ENCODE measurements at places on chromosomes 3 and 15.

DNA sequence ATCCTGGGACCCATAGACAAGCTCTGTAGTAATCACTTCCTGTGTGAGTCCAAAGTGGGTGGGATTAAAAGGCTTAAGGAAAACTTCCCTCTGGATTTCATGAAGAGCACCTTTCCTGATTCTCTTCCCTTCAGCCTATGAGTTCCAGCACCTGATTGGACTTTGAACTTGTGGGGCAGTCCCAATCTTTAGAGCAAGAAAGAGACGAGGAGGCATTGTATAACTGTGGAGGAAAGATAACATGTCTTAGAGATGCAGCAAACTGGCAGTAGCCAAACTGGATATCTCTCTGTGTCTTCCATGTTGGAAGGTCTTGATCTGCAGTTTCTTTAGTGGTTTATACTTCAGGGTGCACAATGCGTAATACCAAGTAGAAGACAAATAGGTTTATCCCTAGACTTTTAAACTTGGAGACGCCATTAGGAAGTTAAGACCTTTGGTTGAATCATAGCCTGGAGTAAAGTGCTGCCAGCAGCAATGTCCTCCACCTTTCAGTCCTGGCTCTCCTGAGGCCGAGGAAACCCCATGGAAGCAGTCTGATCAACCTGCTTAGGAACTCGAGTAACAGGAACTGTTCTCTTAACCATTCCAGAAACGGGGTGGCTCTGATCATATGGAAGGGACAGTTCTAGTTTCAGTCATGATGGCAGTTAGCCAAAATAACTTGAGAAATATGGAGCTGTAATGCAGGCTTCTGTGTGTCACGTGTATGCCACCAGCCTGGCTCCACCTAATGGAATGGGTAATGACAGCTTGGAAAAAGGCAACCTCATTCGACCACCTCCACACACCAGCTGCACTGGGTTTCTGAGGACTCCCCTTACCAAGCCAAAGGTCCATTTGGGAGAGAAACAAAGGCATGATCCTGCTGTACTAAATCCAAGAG, 4.7 kb downstream of the EIF1B start:
- no peak for DNase-seq

- no peak for DNase-seq
Measured at GRCh38 chr3:111608383-111608782, 13.2 kb upstream of the ZBED2 start.

- no peak for DNase-seq
Measured at GRCh38 chr3:142013326-142013980, 135.9 kb downstream of the TFDP2 start.

DNA sequence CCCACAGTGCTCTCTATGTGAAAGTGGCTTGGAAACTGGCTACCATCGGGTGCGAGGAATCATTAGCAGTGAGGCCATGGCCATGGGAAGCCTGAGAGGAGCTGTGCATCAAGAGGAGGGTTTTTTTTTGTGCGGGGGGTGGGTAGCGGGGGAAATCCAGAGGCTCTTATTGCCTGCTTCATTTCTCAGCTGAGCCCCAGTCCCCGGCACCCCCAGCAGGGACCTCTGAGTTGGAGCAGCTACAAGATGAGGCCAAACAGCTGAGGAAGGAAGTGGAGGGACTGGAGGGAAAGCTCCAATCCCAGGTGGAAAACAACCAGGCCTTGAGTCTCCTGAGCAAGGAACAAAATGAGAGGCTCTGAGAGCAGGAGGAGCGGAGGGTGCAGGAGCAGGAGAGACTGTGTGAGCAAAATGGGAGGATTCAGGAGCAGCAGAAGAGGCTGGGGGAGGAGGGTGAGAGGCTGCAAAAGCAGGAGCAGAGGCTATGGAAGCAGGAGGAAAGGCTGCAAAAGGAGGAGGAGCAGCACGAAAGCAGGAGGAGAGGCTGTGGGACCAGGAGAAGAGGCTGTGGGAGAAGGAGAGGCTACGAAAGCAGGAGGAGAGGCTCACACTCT, 76.7 kb downstream of the ADAMTS7 start:
- DNase-seq: no peak

GRCh38 chr3:127606981-127607595, 8.9 kb downstream of the MCM2 start:
- no peak for DNase-seq

GRCh38 chr3:71524672-71525071, 58.9 kb downstream of the FOXP1 start:
- no peak for DNase-seq

- no peak for DNase-seq
Measured at GRCh38 chr15:51696566-51696965, 15.3 kb downstream of the SCG3 start.

DNA sequence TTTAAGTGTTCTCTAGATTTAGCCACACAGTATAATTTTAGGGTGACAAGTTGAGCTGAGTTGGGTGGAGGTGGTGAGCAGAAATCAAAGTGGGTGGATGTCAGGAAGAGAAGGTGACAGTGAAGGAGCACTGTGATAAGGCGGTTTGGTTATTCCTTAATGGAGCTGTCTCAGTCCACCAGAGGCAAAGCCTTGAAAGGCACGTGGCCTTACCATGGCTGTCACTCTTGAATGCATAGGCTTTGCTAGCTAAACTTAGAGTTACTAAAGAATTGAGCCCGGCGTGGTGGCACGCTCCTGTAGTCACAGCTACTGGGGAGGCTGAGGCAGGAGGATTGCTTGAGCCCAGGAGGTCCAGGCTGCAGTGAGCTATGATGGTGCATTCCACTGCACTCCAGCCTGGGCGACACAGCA, 560 bp upstream of the TTLL13 start:
- no peak for DNase-seq

DNA sequence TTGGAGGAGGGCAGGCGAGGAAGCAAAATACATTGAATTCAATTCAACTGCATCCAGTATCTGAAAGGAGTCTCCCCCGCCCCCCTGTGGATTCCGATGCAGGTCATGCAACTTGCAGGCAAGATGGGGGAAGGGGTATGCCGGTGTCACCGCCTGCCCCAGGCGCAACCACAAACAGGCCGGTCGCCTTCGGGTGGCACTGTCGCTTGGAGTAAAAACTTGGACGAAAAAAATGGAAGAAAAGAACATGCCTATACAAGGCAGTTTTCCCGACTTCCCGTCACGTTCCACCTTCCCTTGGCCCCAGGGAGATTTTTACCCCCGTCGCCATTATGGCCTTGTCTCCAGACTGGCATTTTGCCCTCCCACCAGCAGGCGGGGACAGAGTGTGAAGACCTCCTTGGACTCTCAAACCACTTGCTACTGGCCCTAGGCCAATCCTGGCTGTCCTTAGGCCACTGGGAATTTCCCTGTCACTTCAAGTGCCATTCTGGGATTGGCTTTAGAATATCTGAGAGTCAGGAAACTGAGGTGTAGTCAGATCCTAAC, 1.6 kb upstream of the NTRK3 start:
- DNase-seq: no peak

GRCh38 chr15:32856753-32857152, 138.9 kb downstream of the GREM1 start:
- no peak for DNase-seq

DNA sequence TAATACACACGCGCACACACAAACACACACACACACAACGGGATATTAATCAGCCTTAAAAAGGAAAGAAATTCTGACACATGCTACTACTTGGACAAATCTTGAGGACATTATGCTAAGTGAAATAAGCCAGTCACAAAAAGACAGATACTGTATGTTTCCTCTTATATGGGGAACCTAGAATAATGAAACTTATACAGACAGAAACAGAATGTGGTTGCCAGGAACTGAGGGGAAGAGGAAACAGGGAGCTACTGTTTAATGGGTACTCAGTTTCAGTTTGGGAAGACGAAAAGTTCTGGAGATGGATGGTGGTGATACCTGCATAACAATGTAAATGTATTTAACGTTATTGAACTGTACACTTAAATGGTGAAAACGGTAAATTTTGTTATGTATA, 20.2 kb downstream of the ICE2 start:
- no peak for DNase-seq

DNA sequence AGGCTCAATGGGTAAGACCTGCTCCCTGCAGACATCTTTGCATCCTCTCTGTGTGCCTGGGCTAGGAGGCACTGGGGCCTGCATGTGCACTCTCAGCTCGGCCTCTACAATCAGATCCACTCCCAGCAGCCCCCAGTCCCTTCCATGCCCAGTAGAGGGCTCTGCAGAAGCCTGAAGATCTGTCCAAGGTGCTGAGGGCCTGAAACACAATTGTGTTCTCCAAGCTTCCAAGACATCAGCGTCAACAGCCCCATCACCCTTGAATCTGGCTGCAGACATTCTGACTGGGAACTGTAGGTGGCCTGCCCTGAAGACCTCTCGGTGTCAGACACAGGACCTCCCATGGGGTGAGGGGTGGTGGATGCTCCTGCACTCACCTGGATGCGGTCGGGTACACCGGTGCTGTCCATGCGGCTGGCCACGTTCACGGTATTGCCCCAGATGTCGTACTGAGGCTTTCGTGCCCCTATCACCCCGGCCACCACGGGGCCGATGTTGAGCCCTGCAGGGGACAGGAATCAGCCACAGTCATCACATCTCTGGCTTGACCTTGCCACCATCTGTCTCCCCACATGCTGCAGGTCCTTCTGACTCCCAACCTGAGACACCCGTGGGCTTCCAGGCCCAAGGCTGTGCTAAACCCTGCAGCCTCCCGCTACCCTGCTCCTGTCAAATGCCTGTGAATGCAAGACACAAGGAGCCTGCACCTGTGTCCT, 84.7 kb downstream of the SEC22A start:
- DNase-seq: peak; percentile 3

GRCh38 chr3:159555205-159555604, 433.4 kb upstream of the IL12A start:
- DNase-seq: no peak

DNA sequence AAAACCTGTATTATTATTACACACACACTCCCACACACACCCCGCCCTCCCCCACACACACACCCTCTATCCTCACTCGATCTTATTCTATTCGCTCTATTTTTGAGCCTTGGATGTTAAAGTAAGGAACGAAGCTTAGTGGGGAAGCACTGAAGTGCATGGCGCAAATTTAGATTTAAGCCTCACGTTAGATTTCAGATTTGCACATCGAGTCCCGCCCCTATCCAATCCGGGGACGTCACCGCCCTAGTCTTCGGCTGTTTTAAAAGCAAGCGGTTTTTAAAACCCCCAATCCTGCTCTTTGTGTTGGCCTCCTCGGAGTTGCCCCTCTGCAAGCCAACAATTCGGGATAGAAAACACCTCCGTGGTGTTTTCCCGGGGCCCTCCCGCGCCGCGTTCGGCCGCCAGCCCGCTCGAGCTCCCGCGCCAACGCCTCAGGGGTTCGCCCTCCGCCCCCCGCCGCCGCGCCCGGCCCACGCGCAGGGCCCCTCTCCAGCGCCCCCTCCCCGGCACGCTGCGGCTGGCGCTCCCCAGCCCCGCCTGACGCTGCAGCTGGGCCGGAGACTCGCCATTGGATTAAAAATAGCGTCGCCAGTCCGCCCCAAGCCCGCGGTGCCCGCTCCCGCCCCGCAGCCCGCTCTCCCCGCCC, at the start of gene USP13:
TSS of gene USP13 (plus strand) at position 594 of the 649 bp plus-strand sequence. CDS start 186 bp downstream, outside the sequence.
- DNase-seq: peak; percentile 42

GRCh38 chr3:197212290-197212689, 86.1 kb downstream of the DLG1 start:
- DNase-seq: no peak

DNA sequence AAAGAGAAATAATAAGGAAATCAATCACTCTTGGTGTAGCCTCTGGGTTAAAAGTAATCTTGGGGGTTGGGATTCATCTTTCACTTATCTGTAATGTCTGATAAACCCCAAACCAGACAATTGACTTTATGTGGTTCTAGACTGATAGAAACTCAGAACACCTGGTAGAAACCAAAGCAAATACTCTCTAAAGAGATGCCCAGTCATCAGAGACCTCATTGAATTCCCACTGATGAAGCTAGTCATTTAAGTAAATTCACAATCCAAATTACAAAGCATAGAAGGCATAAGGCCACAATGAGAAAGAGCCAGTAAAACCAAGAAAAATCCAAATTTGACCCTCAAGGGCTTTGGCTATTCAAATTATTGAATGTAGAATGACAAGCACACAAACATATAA, 250.6 kb downstream of the MBNL1 start:
- no peak for DNase-seq

DNA sequence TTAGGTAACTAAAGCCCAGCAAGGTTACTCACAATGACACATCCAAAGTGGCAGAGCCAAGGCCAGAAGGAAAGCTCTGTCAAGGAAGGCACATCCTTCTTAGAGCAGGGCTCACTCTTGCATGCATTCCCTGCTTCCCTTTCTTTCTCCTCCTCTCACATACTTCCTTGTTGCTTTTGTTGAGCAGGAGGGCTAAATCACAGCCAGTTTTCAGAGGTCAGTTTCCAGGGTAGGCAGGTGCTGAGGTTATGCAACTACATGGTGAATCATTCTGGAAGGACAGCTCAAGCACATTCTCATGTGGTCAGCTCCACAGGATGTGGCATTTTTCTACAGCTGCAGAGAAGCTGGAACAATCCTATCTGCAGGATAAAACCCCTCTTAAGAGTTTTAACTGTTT, 275.6 kb downstream of the ZNF621 start:
- no peak for DNase-seq

DNA sequence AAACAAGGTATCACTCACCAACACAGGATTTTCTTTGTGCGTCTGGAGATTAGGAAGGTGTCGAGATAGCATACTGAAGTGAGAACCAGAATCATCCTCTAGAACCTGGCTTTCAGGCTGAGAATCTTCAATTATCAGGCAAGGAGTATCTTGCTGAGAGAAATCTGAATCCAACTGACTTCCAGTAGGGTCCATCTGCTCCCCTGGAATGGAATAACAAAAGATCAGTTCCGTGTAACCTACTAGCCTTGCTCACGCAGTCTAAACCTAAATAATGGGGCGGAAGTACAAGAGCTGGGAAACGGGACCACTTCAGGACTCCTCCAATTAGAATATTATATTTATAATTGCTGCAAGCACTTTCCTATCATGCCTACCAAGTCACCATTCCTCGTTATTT, 690 bp downstream of the TP53BP1 start:
- DNase-seq: no peak

DNA sequence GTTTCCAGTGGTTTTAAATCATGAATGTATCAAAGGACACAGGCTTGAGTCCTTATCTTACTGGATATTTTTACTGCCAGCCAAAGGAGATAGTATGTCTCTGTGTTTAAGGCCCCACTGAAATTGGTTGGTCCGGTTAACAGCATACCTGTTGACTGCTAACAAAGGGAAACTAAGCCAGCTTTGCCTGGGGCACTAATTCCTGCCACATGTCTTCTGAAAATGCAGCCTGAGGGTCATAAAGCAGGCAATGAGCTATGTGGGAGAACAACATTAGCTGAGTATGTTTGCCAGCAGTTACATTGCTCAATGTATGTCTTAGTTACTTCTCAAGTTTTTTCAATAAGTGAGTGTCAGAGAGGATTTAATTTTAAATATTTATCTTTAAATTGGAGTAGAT, 12.4 kb downstream of the PLS1 start:
- no peak for DNase-seq

DNA sequence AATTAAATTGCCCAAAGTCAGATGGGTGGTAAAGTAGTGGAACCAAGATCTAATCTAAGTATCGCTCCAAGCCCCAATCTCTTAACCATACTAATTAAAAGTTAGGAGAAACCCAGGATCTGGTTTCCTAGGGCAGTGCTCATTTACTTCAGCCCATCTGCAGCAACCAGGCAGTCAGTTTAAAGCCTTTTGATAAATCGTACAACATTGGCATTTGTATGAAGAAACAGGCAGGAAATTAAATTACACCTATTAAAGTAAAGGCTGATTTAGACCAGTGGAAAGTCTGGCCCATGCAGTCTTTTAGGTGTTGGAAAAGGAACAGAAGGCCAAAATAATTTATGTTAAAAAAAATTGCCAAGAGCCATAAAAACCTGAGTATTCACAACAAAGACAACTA, 594.4 kb upstream of the UBE2E2 start:
- no peak for DNase-seq
